ENCODE measurements at places on chromosomes 1 and 21. TPM values are rescaled to one million over a fixed set of nuclear protein-coding genes. Genes with fewer than 3 reads are reported as not detected.

Gene TMCO1
- 155 TPM for total RNA-seq

Gene IVNS1ABP
- total RNA-seq: 26.1 TPM

Gene TXNDC12
- 30.9 TPM for total RNA-seq

Gene ATAD3C
- total RNA-seq: not detected

Gene LCE1F
- total RNA-seq: not detected

Gene ARHGEF16
- total RNA-seq: 5.2 TPM

Gene RAD54L
- total RNA-seq: 11.2 TPM

Gene ANGPTL7
- not detected for total RNA-seq

Gene APOBEC4
- not detected for total RNA-seq

Gene GJB3
- total RNA-seq: 17.4 TPM

Gene PSRC1
- 22.3 TPM for total RNA-seq

Gene ANKRD65
- 0.03 TPM for total RNA-seq

Gene OVAAL
- 0.11 TPM for total RNA-seq

Gene RHD
- total RNA-seq: not detected

Gene PCBP3
- 0.98 TPM for total RNA-seq

Gene CSDE1
- 125 TPM for total RNA-seq

Gene FOXD2
- 0.39 TPM for total RNA-seq

Gene GUCA2A
- not detected for total RNA-seq

Gene GJA9
- not detected for total RNA-seq

Gene OR2T3
- not detected for total RNA-seq

Gene HSD11B1
- 0.60 TPM for total RNA-seq

Gene EFNA3
- 13.0 TPM for total RNA-seq

Gene MORC3
- total RNA-seq: 5.9 TPM

Gene C1orf116
- 6.3 TPM for total RNA-seq

Gene KCNJ6
- total RNA-seq: 4.9 TPM

Gene SERPINC1
- 0.07 TPM for total RNA-seq

Gene SPATA6
- 2.2 TPM for total RNA-seq

Gene CELA2B
- total RNA-seq: not detected

Gene CLCA4
- not detected for total RNA-seq

Gene SEMA4A
- 0.37 TPM for total RNA-seq

Gene CLDN17
- total RNA-seq: not detected

Gene GUCA2B
- total RNA-seq: 0.37 TPM

Gene E2F2
- 2.4 TPM for total RNA-seq
